T-cell (primary cell): ENCODE measurements at places on chromosomes 11 and 22. TPM values are rescaled to one million over a fixed set of nuclear protein-coding genes. Genes with fewer than 3 reads are reported as not detected.

DNA sequence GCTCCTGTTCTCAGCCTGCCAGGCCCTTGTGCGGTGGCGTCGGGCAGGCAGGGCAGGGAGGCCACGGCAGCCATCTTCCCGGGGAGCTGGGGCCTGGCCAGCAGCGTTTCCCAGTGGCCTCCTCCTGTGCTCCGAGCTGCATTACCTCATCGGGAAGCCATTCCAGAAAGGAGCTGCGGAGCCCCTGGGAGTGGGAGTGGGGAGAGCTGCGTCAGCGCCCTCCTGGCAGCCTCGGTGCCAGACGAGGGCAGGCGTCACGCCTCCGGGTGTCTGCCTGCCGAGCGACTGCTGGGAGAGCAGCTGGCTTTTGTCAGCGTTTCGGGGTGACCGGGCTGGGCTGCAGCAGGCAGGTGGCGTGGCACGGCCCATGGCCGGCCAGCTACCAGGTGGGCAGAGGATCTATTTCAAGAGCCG is 30.9 kb upstream of the WNT7B start:
- no peak for DNase-seq
- no peak overlapping the region for H3K27ac ChIP-seq
- no peak overlapping the region for H3K4me3 ChIP-seq
- H3K36me3 ChIP-seq: no peaks in the 10 kb centered on the region
- H3K4me1 ChIP-seq: no peaks in the 10 kb centered on the region

DNA sequence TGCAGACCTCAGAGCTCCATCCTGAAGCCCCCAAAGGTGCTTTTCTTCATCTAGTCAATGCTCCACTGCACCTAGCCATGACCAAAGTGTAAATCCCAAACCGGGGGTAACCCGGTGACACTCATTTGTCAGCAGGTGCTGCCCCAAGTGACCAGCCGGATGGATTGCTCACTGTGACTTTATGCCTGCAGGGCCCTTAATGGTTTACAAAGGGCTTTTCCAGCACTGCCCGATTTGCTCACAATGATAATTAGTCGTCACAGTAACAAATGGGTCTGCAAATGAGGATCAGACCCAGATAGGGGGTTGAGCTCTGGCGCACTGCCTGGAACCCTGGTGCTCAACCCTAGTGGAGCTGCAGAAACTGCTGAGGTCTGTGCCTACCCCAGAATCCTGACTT is 45.7 kb upstream of the CD5 start:
- no peak overlapping the region for H3K27ac ChIP-seq
- peaks cover 19% of the 10 kb centered on the region for H3K4me1 ChIP-seq
- H3K27me3 ChIP-seq: no peaks in the 10 kb centered on the region
- H3K36me3 ChIP-seq: no peaks in the 10 kb centered on the region
- DNase-seq: no peak

GRCh38 chr11:112267188-112267591 is 6.5 kb upstream of the PLET1 start:
- no peak for DNase-seq
- H3K36me3 ChIP-seq: no peaks in the 10 kb centered on the region
- H3K27me3 ChIP-seq: no peaks in the 10 kb centered on the region
- H3K4me1 ChIP-seq: no peaks in the 10 kb centered on the region
- no peak overlapping the region for H3K4me3 ChIP-seq

- no peaks in the 10 kb centered on the region for H3K4me1 ChIP-seq
- peaks cover 34% of the 10 kb centered on the region for H3K27me3 ChIP-seq
- H3K27ac ChIP-seq: no peak overlapping the region
These were observed 12.8 kb downstream of the SHANK2 start for GRCh38 chr11:71239581-71239980.

- H3K27me3 ChIP-seq: no peaks in the 10 kb centered on the region
- no peaks in the 10 kb centered on the region for H3K36me3 ChIP-seq
- DNase-seq: no peak
- H3K27ac ChIP-seq: no peak overlapping the region
- no peaks in the 10 kb centered on the region for H3K4me1 ChIP-seq
- no peak overlapping the region for H3K4me3 ChIP-seq
These were observed 205.4 kb downstream of the FAM76B start for GRCh38 chr11:95584180-95584579.

GRCh38 chr22:37906364-37907008 is 389 bp downstream of the MICALL1 start:
- no peaks in the 10 kb centered on the region for H3K36me3 ChIP-seq
- H3K4me1 ChIP-seq: no peaks in the 10 kb centered on the region
- peak overlapping the region; percentile 68 for H3K27ac ChIP-seq
- peak overlapping the region; percentile 55 for H3K4me3 ChIP-seq
- H3K27me3 ChIP-seq: peaks cover 7% of the 10 kb centered on the region
- DNase-seq: no peak

DNA sequence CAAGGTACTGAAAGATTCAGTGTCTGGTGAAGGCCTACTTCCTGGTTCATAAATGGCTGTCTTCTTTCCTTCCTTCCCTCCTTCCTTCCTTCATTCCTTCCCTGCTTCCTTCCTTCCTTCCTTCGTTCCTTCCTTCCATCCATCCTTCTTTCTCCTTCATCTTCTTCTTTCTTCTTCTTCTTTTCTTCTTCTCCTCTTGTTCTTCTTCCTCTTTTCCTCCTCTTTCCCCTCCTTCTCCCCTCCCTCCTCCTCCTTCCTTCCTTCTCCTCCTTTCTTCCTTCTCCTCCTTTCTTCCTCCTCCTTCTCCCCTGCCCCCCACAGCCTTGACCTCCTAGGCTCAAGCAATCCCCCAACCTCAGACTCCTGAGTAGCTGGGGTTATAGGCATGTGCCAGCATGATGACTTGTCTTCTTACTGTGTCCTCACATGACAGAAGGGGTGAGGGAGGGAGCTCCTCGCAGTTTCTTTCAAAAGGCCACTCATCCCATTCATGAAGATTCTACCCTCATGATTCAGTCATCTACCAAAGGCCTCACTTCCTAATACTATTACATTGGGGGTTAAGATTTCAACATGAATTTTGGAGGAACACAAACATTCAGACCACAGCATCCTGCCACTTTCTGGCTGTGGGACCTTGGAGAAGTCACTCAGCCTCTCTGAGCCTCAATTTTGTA is 22.6 kb upstream of the CCDC134 start:
- H3K36me3 ChIP-seq: no peaks in the 10 kb centered on the region
- no peak overlapping the region for H3K4me3 ChIP-seq
- H3K27me3 ChIP-seq: peaks cover 9% of the 10 kb centered on the region
- H3K4me1 ChIP-seq: peaks cover 32% of the 10 kb centered on the region
- no peak for DNase-seq

GRCh38 chr11:20374741-20375300 is 11.3 kb downstream of the HTATIP2 start:
- H3K4me1 ChIP-seq: no peaks in the 10 kb centered on the region
- H3K36me3 ChIP-seq: peaks cover 32% of the 10 kb centered on the region
- no peak for DNase-seq

- DNase-seq: no peak
- no peak overlapping the region for H3K27ac ChIP-seq
- peaks cover 22% of the 10 kb centered on the region for H3K4me1 ChIP-seq
These were observed 13.8 kb downstream of the PLXNB2 start for GRCh38 chr22:50293441-50294318.

DNA sequence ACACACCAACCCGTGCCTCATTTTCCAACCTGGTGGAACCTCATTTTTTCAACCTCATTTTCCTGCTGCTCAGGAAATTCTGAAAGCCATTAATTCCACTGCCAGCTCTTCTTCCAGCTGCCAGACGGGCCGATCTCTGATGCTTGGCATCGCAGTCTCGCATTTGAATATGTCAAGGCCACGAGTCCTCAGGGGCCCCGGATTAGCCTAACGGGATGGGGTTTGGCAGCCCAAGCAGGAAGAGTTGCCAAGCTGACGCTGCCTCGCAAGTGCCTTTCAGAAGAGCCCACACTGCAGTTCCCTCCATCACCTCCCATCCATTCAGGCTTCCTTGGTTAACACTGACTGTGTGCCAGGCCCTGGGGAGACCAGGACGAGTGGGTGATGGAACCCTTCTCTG is 8.7 kb downstream of the RASD2 start:
- H3K27me3 ChIP-seq: no peaks in the 10 kb centered on the region
- no peaks in the 10 kb centered on the region for H3K36me3 ChIP-seq
- no peak for DNase-seq
- H3K4me1 ChIP-seq: peaks cover 24% of the 10 kb centered on the region

Gene DEFB131B
- not detected for total RNA-seq

Gene SLC6A5
- not detected for total RNA-seq

Gene OR51B2
- total RNA-seq: not detected

Gene KRTAP5-1
- not detected for total RNA-seq

Gene CTSW
- total RNA-seq: 66.4 TPM

Gene OR8A1
- not detected for total RNA-seq
